Naive thymus-derived CD8-positive, alpha-beta T cell (primary cell): ENCODE measurements at places on chromosomes 5 and 9.

GRCh38 chr5:32444431-32445286, at the start of gene ZFR:
Gene ZFR (minus strand): TSS chr5:32444740. CDS start chr5:32444658, 82 bp downstream.
- peak; percentile 92 for DNase-seq

DNA sequence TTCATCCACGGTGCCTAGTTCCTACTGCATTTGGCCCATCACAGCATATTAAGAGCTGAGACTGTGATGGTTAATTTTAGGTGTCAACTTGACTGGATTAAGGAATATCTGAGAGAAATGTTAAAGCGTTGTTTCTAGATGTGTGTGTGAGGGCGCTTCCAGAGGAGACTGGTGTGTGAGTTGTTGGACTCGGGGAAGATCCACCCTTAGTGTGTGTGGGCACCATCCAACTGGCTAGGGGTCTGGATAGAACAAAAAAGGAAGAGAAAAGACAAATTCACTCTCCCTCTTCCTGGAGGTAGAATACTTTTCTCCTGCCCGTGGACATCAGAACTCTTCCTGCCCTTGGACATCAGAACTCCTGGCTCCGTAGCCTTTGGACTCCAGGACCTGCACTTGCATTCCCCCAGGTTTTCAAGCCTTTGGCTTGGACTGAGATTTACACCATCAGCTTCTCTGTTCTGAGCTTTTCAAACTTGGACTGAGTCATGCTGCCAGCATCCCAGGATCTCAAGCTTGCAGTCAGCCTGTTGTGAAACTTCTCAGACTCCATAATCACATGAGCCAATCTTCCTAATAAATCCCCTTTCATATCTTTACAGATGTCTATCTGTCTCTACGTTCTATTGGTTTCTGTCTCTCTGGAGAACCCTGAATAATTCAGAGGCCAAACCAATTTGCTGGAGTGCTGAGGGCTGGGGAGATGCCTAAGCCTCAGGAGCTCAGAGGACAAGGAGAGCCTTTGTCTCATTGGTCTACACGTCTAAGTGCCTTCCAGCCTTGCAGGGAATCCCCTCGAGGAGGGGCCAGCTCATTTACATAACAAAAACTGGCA, 164.5 kb downstream of the DCP2 start:
- DNase-seq: no peak

- no peak for DNase-seq
Observed at GRCh38 chr9:126700903-126701812, 87.4 kb downstream of the LMX1B start.

DNA sequence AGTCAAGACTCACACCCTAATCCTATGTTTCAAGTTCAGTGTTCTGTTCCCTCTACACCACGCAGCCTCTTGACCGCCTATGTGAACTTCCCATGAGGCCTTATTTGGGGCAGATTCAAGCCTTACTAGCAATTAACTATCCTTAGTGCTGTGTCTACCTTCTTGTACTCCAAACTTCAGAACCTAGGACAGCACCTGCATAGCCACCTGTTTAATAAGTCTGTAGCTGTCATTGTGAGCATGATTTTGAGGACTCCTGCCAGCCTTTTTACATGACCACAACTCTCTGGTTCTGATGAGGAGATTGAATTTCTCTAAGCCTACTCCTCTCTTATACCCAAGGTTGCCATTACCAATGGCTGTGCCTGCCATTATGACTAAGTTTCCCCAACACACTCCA, 50.8 kb upstream of the PCSK1 start:
- no peak for DNase-seq

GRCh38 chr5:115545351-115545882, 842 bp upstream of the FEM1C start:
- DNase-seq: no peak
